ENCODE measurements at places on chromosomes 4 and X. TPM values are rescaled to one million over a fixed set of nuclear protein-coding genes. Genes with fewer than 3 reads are reported as not detected.

Gene ALPK1
- polyA plus RNA-seq, result not detected

Gene HDX
- polyA plus RNA-seq, result 1.5 TPM

Gene NPY1R
- not detected for polyA plus RNA-seq

Gene GNL3L
- 35.4 TPM for polyA plus RNA-seq

Gene CXCL6
- not detected for polyA plus RNA-seq

Measured in naive B cell (primary cell).